ENCODE measurements at places on chromosomes 7 and 10.

- peaks cover 13% of the 10 kb centered on the region for H3K4me1 ChIP-seq
- no peak for DNase-seq
- no peak overlapping the region for H3K27ac ChIP-seq
Observed at GRCh38 chr7:133819695-133820094, 307.4 kb upstream of the LRGUK start.

DNA sequence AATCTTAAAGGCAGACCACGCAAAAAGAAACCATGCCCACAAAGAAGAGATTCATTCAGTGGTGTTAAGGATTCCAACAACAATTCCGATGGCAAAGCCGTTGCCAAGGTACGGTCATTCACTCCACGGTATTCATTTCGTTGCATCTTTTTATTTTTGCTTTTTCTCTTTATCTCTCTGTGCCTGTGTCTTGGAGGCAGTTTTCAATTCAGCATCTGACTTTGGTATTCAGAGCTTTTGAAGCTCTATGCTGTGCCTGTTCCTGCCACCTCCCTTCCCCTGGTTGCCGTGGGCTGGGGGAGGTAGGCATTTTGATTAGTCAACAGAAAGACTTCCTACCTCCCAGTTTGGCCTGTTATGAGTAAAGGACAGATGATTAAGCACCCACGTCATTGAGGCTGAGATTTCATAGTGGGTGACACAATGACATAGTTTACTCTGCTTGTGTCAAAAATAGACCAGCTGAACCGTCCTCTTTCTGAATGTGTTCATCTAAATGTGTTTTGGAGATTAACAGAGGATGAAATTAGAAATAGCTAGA is 149.5 kb downstream of the ARID5B start:
- H3K27me3 ChIP-seq: no peaks in the 10 kb centered on the region
- H3K36me3 ChIP-seq: peaks cover 46% of the 10 kb centered on the region
- H3K4me1 ChIP-seq: peaks cover 98% of the 10 kb centered on the region
- H3K4me3 ChIP-seq: peak overlapping the region; percentile 87
- peak overlapping the region; percentile 96 for H3K27ac ChIP-seq
- DNase-seq: no peak

DNA sequence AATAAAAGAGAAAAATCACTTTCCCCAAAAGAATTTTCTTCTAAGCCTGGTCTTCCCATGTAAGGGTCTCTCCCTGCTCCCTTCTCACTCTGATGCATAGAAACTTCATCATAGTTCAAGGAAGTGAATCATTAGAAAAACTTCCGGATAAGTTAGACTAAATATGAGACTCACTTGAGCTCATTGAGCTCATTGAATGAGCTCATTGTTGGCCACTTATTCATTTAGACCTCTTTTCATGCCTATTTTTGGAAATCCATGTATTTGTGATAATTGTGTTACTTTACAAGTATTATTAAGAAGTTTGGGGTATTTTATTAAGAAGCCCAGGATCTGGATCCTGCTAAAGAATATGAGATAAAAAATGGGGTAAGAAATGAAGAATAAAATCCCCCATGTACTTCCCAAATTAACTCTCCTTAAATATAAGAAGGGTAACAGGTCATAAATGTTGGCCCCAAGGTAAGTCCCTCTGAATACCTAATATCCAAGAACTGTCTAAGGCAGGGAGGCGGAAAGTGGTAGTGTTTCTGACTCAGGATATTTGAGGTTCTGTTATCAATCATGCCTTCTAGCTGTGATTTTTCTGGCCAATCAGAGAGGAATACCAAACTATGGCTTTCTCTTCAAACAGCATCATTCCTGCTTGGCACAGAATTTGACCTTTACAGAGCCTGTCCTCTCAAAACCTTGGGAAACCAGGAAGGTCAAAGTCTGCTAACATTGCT is 236.5 kb upstream of the PTN start:
- H3K36me3 ChIP-seq: no peaks in the 10 kb centered on the region
- no peak for DNase-seq
- no peak overlapping the region for H3K27ac ChIP-seq
- no peak overlapping the region for H3K4me3 ChIP-seq
- H3K27me3 ChIP-seq: peaks cover 3% of the 10 kb centered on the region
- no peaks in the 10 kb centered on the region for H3K4me1 ChIP-seq

DNA sequence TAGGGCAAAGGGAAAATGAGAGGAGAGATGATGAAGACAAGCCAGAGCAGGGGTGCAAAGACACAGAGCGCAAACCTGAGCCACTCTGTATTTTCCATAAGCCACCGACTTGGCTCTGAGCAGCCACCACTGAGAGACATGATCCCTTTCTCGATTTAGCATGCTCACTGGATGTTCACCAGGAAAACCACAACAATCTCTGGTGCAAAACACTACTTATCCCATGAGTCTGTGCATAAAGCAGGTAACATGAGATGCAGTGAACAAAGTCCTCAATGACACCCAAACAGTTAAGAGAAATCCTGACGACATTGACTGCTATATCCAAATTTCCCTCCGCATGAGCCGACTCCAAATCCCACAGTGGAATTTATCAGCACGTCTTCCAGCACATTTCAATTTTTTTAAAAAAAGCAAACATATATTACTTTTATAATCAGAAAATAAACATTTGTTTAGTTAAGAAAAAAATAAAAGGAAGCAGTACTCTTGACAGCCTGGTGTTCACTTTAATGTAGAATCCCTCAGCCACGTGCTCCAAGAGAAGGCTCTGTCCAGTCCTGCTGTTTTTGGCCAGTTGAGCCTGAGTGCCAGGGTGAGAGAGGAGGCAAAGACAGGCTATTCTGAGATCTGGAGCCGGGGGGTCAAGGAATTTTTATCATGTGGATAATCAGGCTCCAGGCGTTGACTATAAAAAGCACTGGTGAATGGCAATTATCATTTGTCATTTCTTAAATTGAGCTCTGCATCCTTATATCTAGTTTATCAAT is 238.4 kb downstream of the KCNMA1 start:
- H3K4me3 ChIP-seq: no peak overlapping the region
- H3K27ac ChIP-seq: no peak overlapping the region
- peaks cover 21% of the 10 kb centered on the region for H3K27me3 ChIP-seq
- peaks cover 5% of the 10 kb centered on the region for H3K4me1 ChIP-seq
- DNase-seq: no peak

DNA sequence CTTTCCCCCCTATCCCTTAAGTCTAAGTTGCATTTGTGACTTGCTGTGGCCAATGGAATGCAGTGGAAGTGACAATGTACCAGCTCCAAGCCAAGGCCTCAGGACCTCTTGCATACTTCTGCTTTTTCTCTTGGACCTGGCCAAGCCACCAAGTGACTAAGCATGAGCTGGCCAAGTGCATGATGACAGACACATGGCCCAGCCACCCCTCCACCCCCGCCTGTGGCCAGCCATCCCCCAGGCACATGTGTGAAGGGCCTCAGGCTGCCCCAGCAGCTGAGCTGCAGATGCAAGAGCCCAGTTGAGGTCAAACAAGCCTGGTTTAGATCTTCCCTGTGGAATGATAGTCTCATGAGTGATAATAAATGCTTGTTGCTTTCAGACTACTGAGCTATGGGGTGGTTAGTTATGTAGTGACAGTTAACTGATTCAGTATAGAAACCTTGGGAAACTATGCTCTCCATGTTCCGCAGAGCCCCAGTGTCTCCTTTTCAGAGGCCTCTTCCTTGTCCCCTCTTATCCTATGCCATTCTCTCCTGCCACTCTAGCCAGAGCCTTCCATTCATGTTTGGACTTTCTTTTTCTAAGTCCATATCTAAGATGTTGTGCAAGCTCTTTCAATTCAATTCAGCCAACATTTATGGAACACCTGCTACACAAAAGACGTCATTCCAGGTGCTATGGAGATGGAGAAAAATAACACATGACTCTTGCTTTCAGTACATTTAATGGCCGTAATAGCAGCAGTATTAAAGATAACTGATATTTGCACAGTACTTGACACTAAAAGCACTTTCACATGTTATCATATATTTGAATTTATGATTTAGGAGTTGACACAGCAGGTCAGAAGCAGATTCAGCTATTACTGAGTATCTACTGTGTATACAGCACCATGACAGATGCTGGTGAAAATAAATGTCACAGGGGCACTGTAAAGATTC is 55.5 kb upstream of the LOXL4 start:
- H3K4me3 ChIP-seq: no peak overlapping the region
- no peaks in the 10 kb centered on the region for H3K36me3 ChIP-seq
- H3K27me3 ChIP-seq: peaks cover 3% of the 10 kb centered on the region
- peak overlapping the region; percentile 9 for H3K27ac ChIP-seq
- H3K4me1 ChIP-seq: peaks cover 47% of the 10 kb centered on the region

GRCh38 chr10:126839094-126839761 is 66.0 kb upstream of the DOCK1 start:
- H3K27me3 ChIP-seq: peaks cover 14% of the 10 kb centered on the region
- no peaks in the 10 kb centered on the region for H3K36me3 ChIP-seq
- DNase-seq: no peak
- H3K4me3 ChIP-seq: no peak overlapping the region

DNA sequence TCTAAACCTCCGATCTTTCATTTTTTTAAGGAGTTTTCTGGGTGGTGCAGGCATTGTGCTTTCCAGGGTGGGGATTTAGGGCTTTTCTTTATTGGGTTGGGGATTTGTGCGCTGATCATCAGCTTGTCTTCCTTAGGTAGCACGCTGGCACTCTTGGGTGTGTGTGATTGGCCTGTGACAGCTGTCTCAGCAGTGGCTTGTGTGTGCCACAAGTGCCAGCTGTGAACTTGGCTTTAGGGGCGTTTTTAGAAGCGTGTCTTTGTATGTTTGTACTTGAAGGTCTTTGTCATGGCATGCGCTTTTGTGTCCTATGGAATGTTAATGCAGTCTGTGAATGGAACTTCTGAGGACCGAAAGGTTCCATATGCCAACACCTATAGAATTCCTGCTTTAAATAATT is 788 bp downstream of the AKAP9 start:
- peaks cover 5% of the 10 kb centered on the region for H3K36me3 ChIP-seq
- peak overlapping the region; percentile 77 for H3K27ac ChIP-seq
- H3K27me3 ChIP-seq: no peaks in the 10 kb centered on the region
- H3K4me1 ChIP-seq: peaks cover 21% of the 10 kb centered on the region

GRCh38 chr7:6392712-6393666 is 54.8 kb downstream of the DAGLB start:
- peak overlapping the region; percentile 66 for H3K27ac ChIP-seq
- H3K36me3 ChIP-seq: peaks cover 66% of the 10 kb centered on the region
- H3K4me3 ChIP-seq: no peak overlapping the region
- no peaks in the 10 kb centered on the region for H3K27me3 ChIP-seq

DNA sequence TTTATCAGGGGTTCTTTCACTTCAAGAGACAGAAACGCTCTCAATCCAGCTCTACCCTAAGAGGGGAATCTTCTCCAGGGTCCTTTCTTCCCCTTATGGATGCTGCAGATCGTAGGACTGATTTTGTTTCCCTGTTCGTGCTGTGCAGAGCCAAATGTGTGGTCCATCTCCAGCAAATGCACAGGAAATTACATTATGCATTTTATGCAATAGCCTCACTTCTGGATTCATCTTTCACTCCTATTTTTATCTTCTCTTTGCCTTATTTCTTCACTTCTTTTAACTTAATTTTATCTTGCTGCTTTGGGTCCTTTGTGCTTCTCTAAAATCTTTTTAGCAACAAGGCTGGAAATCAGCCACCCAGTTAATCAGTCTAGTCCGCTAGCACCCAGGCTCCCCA is 184.5 kb upstream of the INHBA start:
- H3K4me1 ChIP-seq: peaks cover 23% of the 10 kb centered on the region
- H3K36me3 ChIP-seq: no peaks in the 10 kb centered on the region
- no peak overlapping the region for H3K27ac ChIP-seq
- no peak overlapping the region for H3K4me3 ChIP-seq
- H3K27me3 ChIP-seq: peaks cover 7% of the 10 kb centered on the region

Measured in nephron progenitor cell (in vitro differentiated cells).